Bone marrow (tissue), 2 donors: ENCODE measurements at places on chromosomes 7 and 10.
A peak's percentile ranks its signal among the peaks of the same experiment; 100 is the strongest.

DNA sequence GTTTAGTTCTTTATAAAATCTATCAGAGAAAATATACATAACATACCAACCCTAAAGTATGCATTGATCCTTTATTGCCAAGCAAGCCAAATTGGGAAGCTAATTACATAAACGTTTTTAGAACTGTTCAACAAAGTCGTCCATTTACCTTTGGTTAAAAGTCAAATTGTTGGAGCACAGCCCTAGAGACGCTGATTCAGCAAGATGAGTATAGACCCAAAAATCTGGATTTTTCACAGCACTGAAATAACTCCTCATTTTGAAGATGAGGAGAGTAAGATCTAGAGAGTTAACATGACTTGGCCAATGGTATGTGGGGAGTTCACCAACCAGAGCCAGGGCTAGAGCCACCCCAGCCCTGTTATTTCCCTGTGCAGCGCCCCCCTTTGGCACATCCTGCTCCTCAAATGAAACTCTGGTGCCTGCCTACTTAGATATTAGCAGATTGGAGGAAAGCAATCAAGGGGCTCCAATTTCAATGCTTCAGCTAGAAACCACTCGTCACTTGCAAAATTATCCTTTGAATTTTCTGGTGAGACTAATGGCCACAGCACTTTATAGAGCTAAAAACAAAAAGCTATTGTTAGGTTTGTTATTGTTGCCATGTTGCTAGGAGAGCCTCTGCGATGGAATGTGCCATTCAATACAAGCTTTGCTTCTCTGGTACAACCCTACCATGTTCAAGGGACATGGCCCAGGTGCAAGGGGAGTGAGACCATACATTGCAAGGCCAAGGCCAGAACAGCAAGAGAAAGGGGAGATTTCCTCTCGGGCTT, 132.6 kb upstream of the ZEB1 start:
- DNase-seq: no peak

DNA sequence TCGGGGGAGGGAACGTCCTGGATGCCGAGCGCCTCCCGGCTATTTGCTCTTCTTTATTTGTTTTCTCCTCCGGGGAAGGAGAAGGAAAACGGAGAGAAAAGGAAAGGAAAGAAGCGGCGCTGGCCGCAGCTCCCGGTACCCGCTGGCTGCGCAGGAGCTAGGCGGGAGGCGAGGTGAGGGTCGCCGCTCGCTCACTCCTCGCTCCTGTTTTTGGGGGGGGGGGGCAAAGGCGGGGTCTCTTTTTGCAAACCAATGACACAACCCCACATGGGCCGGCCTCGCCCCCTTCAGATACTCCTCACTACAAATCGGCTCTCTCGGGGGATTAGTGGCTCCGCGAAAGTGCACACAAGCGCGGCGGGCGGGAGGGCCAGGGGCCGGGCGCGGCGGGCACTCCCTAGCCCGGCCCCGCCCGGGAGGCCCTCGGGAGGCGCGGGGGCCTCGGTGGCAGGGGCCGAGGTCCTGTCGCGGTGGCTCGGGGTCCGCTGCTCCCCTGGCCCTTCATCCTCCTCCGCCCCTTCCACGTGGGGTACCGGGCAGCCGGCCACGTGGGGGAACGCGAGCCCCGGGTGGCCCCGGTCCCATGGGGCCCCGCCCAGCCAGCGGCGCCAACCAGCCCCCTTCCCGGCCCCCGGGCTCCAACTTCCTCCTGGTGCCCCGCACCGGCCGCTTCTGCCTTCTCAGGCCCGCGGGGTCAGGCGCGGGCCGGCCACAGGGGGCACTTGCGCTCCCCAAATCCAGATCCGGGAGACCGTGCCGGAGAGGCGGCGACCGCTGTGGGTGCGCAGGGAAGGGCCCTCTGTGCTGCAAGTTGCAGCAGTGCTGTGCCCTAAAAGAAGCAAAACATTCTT, 718 bp upstream of the CTBP2 start:
- peak; percentile 61 for DNase-seq

DNA sequence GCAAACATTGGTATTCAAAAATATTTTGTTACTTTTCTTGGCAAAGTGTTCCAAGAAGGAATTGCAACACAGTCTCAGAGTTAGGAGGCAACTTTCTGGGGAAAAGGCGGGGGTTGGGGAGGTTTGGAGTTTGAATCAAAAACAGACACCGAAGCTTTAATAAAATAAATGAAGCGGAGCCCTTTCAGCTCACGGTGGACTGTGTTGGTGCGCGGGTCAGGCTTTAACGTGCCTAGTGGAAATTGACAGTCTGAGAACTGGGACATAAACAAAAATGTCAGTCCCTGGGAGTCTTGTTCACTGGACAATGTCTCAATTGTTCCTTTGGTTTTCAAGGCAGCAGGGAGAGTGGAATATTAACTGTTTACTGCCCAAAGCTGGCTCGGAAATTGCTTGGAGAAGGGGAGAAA, 109.3 kb downstream of the TCF7L2 start:
- DNase-seq: no peak

DNA sequence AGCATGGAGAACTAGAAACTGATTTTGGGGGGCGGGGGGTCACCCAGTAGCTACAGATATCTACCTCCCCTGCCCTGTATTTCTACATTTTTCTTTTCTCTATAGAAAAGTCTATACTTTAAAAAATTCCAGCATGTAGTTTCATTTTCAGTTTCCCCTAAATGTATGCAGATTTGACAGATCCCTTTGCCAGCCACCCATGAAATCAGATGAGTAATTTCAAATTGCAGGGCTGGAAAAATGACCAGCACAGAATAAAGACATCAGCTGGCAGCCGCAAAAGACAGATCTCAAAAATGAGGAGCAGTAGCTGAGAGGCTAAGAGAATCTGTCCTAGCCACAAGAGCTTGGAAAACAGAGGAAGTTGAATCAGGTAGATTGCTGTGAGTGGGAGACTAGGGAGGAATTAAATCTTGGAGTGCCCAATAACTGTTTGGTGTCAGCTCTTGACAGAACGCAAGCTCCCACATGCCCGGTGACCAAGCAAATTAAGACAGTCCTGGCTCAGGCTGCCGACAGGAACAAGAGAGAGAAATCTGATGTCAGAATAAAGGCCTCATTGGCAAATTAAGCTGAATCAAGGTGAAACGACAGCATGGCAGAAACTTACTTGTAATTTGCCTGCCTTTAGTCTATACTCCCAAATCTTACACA, 24.5 kb downstream of the ADRB1 start:
- DNase-seq: no peak

DNA sequence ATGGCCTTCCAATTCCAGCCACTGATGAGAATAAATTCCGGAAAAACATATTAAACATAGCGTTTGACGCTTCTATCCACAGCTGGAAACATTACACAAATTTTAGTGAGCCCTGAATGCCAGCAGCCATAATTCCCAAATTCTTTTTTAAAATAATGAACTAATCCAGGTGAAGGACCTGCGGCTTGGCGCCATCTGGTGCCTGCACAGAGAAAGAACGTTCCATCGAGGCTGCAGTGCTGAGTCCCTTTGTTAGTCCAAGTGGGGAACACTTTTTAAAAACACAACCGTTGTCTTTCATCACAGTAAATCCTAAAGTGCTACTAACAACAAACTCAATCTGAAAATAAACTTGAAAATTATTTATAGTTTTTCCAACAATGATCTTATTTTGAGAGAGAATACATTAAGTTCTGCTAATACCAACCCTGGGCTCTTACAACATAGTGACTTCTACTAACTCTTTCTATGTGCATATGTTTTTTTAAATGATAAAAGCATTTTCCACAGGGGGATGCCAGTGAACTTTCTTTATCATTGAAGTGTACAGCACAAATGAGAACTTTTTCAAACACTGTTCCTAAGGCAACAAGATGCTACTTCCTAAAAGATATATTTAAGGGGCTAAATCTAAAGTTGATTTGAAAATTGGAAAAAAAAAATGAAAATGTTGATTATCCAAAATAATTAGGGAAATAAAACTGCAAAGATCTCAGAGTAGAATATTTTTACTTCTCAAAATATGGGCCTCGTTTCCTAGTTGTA, 166.9 kb upstream of the RNF32 start:
- no peak for DNase-seq

GRCh38 chr7:69868921-69869320, 270.6 kb downstream of the AUTS2 start:
- DNase-seq: no peak

GRCh38 chr10:118594392-118595063, 920 bp downstream of the PRLHR start:
- no peak for DNase-seq

DNA sequence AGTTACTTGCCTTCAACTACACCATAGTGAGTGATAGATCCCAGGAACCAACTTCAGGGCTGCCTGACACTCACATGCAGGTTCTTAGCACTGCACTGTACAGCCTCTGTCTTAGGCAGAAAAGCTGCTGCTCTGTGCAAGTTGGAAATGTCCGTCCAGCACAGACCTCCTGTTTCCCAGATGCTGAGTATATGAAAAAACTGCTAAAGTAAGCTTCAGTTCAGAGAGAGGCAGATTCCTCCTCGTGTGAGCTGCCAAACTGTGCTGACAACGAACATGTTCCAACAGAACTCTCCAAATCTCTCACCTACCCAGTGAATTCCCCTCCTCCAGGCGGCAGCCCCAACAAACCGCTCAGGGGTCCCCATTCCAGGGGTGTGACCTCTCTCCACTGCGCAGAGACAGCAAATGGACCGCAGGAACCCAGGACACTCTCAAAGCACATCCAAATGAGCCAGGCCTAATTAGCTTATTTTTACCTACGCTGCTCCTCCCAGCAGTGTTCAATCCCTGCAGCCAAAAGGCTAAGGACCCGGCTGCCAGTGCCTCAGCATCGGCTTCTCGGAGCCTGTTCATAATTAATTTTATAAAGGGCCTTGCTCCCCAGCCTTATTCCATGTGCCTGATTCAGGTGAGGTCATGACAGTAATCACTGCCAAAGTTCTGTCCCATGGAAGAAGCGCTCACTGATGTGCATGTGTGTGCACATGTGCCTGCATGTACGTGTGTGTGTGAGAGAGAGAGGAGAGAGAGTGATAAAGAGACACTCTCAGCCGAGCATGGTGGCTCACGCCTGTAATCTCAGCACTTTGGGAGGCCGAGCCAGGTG, 159.5 kb upstream of the AUTS2 start:
- no peak for DNase-seq

DNA sequence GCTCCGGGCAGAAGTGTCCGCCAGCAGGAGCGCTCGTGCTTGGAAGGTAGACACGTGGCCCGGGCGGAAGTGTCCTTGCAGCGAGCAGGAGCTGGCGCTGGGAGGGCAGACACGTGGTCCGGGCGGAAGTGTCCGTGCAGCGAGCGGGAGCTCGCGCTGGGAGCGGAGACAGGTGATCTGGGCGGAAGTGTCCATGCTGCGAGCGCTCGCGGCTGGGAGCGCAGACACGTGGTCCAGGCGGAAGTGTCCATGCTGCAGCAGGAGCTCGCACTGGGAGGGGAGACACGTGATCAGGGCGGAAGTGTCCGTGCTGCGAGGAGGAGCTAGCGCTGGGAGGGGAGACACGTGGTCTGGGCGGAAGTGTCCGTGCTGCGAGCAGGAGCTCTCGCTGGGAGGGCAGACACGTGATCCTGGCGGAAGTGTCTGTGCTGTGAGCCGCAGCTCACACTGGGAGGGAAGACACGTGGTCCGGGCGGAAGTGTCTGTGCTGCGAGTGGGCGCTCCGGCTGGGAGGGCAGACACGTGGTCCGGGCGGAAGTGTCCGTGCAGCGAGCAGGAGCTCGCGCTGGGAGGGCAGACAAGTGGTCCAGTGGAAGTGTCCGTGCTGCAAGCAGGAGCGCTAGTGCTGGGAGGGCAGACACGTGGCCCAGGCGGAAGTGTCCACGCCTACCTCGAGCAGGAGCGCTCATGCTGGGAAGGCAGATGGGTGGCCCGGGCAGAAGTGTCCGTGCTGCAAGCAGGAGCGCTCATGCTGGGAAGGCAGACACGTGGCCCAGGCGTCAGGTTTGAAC, 41.1 kb upstream of the PRKAR1B start:
- no peak for DNase-seq

- DNase-seq: no peak
Observed at GRCh38 chr7:80114159-80114558, 20.5 kb upstream of the GNAI1 start.

DNA sequence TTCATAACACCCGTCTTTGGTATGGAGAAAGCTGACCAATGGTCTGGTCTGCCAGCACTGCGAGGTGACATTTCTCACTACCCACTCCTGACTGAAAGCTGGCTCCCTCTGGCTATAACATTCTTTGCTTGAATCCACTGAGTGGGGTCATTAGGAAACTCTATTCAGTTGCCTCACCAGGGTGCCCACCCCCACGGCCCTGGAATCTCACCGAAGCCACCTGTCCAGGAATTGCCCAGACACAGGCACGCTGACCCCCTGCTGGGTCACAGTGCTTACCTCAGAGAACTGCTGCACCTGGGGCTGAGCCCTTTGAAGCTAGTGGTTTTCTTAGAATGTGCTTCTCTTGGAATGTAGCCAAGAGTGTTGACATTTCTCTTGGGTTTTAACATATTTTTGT, 28.6 kb downstream of the HECW1 start:
- no peak for DNase-seq

GRCh38 chr10:77398986-77399755, 238.4 kb downstream of the KCNMA1 start:
- DNase-seq: no peak

GRCh38 chr7:31358467-31358866, 17.9 kb upstream of the NEUROD6 start:
- no peak for DNase-seq

DNA sequence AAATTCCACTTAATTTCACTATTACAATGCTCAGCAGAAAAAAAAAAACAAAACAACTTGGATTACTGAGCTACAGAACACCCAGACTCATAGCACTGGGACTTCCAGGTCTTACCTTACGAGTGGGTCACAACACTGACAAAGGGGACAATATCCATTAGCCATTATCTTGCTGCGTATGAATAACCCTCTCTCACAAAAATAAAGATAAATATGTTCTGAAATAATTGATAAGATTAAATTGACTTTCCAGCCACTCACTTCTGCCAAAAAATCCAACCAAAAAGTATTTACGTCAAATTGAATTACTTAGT, 128.7 kb downstream of the PKD1L1 start:
- no peak for DNase-seq

- DNase-seq: no peak
Observed at GRCh38 chr7:30143748-30144251, 9.0 kb downstream of the MTURN start.

- DNase-seq: no peak
Observed at GRCh38 chr7:101502466-101503098, 126.5 kb downstream of the MYL10 start.

DNA sequence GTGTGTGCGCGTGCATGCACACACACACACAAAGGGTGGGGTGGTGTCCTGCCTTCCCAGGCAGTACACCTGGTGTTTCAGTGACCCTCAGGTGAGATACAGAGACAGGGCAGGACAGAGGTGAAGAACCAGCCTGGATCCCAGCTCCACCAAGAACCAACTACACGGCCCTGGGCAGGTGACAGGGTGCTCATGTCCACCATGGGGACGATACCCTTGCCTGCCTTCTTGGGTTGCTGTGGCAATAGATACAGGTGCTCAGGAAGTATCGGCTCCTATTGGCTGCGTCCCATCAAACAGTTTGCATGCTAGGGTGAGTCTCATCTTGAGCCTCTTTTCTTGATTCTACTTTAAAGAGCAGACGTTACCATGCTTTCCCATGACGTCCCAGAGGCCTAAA, 33.7 kb upstream of the CXCL12 start:
- DNase-seq: no peak

GRCh38 chr7:107461938-107462533, 7.8 kb upstream of the GPR22 start:
- DNase-seq: no peak
